Osteocyte (in vitro differentiated cells): ENCODE measurements at places on chromosomes 11 and 22. TPM values are rescaled to one million over a fixed set of nuclear protein-coding genes. Genes with fewer than 3 reads are reported as not detected.
A peak's percentile ranks its signal among the peaks of the same experiment; 100 is the strongest.

Gene TLCD5
- 10.9 and 11.6 TPM in 2 replicates for total RNA-seq

Gene MYO7A
- 0.08 TPM in 1 of 2 replicates, not detected in the other for total RNA-seq

Gene OR10D3
- total RNA-seq = not detected in 2 replicates

Gene DEFB131B
- not detected in 2 replicates for total RNA-seq

Gene PYGM
- 0.73 and 0.84 TPM in 2 replicates for total RNA-seq

Gene OR52M1
- not detected in 2 replicates for total RNA-seq

Gene CCDC116
- total RNA-seq = 0.59 and 0.78 TPM in 2 replicates

Gene FAM181B
- total RNA-seq = 0.26 and 0.35 TPM in 2 replicates

Gene CCDC15
- 1.3 and 1.8 TPM in 2 replicates for total RNA-seq

Gene SLN
- not detected in 2 replicates for total RNA-seq

DNA sequence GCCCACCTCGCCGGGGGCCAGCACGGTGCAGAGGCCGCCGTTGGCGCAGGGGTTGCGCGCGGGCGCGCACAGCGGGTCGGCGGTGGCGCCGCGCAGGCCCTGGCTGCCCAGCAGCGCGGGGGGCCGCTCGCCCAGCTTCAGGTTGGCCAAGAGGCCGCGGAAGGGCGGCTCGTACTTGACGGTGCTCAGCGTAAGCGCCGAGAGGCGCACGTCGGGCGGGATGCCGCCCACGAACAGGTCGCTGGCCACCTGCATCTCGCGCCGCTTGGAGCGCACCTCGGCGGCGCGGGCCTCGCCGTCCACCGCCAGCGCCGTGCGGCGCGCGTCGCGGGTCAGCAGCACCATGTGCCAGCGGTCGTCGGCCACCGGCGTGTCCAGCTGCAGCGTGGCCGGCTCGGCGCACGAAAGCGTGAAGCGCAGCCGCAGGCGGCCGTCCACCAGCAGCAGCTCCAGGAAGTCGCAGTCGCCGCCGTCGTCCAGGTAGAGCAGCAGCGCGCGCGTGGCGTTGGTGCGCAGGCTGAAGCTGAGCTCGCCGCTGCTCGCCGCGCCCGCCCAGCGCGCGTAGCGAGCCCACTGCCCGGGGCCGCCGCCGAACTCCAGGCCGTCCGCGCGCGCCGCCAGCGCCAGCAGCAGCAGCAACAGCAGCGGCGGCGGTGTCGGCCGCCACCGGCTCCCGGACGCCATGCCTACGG lies 9.8 kb downstream of the NRXN2 start:
- DNase-seq = no peak

DNA sequence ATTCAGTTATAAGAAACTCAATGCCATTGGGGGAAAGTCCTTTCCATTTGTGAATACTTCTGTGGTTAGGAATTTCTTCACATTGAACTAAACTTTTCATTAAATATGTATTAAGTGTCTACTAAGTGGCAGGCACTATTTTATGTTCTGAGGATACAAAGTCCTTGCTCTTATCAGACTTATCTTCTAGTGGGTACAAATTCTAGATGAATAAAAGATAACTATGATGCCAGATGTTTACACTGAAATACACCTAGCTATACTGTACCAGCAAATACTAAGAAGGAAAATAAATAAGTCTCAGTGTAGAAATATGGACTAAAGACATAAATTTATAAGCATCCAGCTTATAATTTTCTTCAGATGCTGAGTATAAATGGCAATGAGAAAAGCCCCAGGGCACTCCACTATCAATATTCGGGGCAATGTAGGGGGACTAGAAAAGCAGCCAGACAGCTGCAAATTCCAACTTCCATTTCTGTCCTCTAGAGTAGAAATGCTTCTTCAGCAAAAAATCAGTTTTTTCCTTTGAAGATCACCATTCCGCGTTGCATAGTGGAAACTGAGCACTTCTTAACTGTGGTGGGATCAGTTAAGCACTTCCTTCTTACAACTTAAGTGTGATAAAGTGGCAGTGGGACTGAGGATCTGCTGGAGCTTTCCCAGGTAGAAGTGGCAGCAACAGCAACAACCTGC lies 11.8 kb upstream of the BIRC3 start:
- DNase-seq = no peak

DNA sequence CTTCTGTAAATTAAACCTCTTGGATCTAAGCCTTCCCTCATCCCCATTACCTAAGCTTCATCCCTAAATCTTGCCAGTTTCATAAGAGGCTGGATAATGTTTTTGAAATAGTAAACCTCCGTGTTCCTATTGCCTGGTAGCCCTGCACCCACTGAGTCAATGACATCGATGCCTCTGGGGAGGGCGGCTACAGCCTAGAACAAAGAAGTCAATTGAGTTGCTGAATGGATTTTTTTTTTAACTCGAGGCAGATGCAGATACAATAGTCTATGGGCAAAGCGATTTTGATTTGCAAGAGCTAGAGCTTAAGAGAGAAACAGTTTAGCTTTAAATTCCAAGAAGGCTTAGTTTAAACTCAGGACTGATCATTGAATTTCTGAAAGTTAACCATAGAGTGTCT lies 121.3 kb downstream of the NECTIN1 start:
- DNase-seq = no peak

DNA sequence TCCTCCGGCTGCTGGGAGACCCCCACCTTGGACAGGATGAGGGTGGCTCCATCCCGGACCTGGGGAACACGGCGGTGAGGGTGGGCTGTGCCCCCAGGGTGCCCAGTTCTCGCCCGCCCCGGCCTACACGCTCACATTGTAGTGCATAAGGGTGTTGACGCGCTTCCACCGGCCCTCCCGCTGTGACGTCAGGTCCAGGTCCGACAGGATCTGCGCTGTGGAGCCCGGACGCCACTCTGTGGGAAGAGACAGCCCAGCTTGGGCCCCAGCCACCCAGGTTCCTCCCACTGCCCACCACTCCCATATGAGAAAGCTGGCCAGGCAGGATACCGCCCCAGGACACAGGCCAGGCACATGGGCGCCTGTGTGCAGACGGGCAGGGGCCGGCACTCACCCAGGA lies 8.3 kb upstream of the MAPK11 start:
- no peak for DNase-seq

- no peak for DNase-seq
Observed at GRCh38 chr11:92670308-92670890, 299.1 kb upstream of the MTNR1B start.

GRCh38 chr11:35629914-35630313 lies 11.7 kb downstream of the FJX1 start:
- no peak for DNase-seq

GRCh38 chr11:32594272-32594671 lies 10.6 kb downstream of the EIF3M start:
- no peak for DNase-seq

DNA sequence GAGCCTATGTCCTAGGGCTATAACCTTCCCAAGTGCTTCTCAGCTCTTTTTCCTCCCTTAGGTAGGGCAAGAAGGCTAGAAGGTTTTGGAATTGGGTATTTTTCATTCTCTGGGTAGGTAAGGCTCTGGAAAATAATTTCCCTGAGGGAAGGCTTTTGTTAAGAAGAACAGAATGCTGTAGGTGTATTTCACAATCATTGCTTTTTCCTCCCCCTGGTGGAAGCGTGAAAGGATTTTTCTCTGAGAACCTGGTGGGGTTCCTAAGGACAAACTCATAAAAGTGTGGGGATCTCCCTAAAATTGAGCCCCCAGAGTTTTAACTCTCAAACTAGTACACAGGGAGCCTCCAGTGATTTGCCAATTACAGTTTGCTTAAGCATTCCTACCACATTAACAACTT lies 41.1 kb upstream of the NARS2 start:
- DNase-seq = no peak

DNA sequence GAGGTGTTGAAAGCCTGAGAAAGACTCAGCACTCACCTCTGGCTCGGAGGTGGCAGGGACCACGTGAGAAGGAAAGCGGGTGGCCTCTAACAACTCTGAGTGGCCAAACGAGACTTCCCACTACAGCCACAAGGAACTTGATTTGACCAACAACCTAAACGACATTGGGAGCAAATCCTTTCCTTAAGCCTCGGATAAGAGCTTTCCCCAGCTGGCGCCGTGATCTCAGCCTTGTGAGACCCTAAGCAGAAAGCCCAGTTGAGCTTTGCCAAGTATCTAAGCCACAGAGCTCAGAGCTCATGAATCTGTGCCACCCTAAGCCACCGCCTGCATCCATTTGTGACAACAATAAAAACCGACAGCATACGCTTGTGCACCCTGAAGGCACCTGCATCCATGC lies 636.0 kb downstream of the TBC1D22A start:
- DNase-seq = no peak

GRCh38 chr22:32682990-32683389 lies 118.5 kb upstream of the TIMP3 start:
- DNase-seq = no peak

- DNase-seq = no peak
Observed at GRCh38 chr11:126138636-126139035, 72.8 kb downstream of the RPUSD4 start.

DNA sequence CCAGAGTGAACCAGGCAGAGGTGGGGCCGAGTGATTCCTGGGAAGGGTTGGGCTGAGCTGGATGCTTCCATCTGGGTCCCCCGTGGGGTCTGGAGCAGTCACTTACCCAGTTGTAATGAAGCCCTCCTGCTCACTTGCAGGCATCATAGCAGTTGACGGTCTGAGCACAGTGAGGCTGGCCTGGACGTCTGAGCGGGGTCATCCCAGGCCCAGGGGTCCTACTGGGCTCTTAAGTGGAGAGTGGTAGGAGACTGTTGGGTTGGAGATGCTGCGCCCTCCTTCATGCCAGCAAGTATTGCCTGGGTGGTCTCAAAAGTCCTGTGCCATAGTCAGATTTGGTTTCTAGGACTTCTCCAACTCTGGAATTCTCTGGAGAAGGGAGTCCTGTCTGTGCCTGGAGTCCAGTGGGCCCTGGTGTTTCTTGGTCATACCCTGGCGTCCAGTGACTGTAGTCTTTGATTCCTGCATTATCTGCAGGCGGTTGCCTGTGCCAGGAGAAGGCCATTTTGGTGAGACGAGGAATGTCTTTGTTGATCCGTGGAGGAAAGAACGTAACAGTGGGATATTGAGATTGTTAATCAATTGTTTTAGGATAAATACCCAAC lies 82.3 kb downstream of the TBC1D22A start:
- no peak for DNase-seq

DNA sequence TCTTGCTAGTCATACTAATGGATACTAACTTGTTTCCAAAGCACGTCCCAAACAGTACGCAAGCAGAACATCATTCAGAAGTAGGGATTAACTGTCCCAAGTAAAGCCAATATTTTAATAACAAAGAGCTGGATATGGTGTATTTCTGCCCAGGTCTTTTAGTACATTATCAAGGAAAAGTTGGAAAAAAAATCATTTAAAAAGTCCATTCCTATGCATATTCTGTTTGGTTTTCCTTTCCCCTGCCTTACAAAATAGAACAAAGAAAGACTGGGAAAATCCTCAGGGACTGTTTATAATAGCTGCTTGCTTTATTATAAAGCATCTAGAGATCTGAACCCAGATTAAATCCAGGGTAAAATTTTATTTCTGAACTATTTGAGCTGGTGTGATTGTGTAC lies 83.9 kb downstream of the UVRAG start:
- DNase-seq = no peak

DNA sequence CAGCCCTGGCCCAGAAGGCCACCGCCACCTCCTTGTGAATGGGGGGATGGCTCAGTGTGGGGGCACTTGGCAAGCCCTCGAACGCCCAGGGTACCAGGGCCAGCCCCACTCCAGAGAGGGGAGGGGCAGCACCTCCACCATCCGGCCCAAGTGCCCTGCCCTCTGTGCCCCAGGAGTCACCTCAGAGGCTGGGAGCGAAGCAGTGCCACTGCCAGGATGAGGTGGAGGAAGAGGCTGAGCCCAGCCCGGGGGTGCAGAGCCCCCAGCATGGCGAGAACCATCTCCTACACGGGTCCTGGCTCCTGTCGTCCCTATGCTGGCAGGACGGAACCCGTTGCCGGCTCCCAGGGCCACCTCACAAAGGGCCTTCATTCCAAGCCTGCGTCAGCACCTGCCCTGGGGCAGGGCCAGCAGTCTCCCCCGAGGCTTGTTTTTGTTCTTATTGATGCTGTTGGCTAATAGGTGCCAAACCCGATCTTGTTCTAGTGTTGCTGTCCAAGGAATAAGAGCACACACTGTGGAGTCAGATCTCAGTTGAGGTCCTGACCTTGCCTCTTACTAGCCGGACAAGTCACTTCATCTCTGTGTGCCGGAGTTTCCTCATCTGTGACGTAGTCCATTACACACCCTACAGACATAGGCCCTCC lies at the start of gene FREY1:
FREY1 (minus strand) TSS at position 307 of the 647 bp plus-strand sequence; CDS start at position 281, 26 bp downstream.
- no peak for DNase-seq

GRCh38 chr11:69497221-69497787 lies 15.8 kb downstream of the LINC01488 start:
- no peak for DNase-seq

DNA sequence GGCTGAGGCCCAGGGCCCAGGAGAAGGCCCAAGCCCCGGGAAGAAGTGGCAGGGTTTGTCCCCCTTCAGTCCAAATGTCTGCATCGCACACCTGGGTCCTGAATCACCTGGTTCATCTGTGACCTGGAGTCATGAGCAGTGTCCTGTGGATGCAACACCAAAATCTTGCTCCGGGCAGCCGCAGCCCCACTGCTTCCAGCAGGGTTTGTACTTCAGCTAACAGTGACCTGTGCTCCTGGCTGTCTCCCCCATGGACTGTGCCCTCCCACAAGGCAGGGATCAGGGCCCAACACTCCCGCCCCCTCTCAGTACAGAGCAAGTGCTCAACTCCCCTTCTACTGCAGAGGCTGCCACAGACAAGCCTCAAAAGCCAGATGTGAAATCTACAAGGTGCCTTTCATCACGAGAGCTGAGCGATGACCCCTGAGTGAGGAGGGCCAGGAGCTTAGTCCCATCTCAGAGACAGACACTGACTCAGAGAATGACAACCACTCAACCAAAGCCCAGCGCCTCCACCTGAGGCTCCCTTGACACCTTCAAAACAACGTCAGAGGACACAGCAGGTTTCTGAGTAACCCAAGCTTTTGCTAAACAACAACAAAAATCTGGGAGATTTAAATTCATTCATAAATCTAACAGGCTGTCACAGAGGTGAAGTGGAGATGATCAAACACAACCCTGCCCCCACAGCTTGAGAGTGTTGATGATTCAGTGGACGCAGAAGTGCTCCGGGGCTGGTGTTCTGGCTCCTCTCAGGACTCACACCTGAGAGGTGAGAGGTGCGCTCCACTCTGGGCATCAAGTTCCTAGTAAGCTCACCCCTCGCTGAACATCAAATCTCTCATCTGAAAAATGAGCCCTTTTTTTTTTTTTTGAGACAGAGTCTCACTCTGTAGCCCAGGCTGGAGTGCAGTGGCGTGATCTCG lies 3.4 kb downstream of the KIAA0930 start:
- DNase-seq = no peak

DNA sequence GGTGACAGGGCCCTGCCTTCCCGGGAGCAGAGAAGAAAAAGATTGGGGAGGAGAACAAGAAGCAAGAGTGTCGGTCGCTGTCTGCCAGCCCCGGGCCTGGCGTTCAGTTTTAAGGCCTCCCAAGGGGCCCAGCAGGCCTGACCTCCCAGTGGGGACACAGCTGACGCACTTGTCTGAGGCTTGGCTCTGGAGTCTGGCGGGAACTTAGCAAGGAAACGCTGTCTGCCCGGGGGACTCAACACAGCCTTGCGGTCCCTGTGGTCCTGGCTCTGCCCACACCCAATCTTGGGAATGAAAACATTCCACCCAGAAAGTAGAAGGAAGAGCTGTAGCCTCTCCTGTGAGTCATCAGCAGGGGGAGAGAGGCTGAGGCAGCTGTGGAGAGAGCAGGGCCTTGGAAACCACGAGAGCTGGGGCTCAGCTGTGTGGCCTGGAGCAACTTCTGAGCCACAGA lies 54.4 kb downstream of the TRAF6 start:
- DNase-seq = peak; percentile 96
